ENCODE measurements at places on chromosomes 2 and 18.

- no peak for DNase-seq
Measured at GRCh38 chr2:96154506-96155380, 9.5 kb upstream of the DUSP2 start.

DNA sequence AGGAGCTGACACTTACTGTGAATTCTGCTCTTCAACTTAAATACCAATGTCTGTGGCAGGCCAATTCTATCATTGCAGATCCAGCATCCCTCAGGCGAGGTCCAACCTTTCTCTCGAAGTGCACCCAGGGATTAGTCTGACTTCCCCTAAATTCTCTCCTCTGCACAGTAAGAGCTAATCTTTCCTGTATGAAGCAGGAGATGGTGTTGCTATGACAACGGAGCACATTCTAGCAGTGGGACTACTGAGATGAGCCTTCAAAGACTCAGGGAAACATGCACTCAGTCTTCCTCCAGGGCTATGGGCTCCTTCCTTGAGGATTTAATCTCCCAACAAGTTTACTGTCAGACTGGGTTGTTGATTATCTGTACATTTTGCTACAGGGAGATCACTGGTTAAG lies 176.3 kb downstream of the NOL4 start:
- DNase-seq = no peak

DNA sequence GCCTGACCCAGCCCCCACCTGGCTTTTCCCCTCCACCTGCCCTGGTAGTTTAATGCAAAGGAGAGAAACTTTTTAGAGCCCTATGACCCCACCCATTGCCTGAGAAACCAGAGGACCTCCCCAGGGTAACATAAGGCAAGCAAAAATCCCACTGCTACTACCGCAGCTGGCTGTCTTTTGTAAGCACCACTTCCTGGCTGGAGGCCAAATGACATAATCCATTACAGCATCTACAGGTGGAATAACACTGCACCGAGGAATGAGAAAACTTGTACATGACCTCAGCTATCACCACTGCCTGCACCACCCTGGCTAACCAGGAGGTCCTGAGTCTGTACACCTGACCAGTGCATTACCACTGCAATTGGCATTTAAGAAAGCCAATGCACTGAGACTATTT lies 149.6 kb upstream of the GALNT5 start:
- DNase-seq = no peak

GRCh38 chr2:47091118-47091517 lies 64.0 kb downstream of the STPG4 start:
- DNase-seq = no peak

DNA sequence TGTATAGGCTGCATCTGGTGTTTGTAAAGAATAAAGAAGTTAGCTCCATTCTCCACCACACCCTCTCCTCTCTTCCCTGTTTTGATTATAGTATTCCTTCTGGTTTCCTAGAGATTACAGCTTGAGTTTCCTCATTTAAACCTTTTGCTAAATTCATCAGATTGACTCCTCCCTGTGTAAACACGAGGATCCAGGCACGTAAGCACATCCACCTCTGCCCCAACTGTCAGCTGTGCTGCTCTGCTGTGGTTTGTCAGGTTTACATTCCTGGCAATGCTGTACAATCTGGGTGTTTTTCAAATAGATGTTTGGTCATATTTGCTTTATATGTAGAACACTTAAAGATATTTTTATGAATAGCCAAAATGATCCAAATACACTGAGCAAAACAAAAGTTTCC lies 302.8 kb downstream of the PTGR3 start:
- DNase-seq = no peak

- DNase-seq = no peak
Measured at GRCh38 chr18:79780547-79780946, 17.2 kb upstream of the KCNG2 start.

DNA sequence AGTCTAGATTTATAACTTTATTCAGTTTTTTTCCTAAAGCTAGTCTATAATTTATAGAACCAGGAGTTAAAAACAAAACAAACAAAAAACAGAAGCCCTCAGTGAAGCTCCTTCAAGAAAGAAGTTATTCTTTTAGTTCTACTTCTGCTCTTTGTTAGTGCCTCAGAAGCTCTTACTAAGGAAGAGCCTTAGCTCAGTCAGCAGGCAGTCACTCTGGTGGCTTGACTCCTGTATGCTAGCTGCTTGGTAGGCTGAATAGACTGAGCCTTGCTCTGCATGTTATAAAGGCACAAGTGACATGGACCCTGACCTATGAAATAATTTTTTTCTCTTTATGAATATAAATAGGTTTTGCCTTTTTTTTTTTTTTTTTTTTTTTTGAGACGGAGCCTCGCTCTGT lies 24.8 kb downstream of the NCOA1 start:
- DNase-seq = no peak

DNA sequence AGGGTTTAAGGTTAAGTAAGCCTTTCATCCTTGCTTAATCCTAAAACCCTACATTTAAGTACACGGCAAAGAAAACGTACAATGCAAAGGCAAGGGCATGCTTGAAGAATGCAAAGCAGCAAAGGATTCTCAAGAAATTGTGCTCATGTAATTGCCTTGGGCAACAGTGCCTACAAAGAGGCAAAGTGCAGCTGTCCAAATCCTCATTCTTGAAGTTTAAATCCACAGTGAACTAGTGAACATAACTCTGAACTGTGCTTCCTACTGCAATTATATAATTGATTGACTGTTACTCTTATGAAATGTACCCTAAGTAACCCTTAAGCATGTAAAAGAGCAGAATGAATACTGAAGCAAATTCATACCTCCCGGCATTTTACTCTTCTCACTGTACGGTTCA lies 85.4 kb downstream of the MAP3K20 start:
- no peak for DNase-seq

DNA sequence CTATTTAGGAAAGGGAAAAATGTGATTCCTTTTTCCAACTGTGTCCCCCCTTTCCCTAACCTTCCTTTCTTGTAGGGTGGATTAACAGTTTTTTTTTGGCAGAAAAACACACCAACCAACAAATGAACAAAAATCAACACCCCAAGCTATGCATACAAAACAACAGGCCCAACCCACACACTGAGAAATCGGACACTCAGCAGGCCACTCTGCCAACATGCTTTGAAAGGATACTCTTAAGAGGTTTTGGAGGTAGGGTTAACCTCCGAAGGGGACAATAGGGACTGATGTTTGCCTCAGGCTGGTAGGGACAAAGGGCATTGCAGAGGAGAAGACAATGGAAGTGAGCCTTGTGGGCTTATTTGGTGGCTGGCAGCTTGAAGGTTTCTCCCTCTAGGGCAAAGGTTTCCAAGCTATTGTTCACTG lies 33.1 kb upstream of the POLE4 start:
- no peak for DNase-seq

DNA sequence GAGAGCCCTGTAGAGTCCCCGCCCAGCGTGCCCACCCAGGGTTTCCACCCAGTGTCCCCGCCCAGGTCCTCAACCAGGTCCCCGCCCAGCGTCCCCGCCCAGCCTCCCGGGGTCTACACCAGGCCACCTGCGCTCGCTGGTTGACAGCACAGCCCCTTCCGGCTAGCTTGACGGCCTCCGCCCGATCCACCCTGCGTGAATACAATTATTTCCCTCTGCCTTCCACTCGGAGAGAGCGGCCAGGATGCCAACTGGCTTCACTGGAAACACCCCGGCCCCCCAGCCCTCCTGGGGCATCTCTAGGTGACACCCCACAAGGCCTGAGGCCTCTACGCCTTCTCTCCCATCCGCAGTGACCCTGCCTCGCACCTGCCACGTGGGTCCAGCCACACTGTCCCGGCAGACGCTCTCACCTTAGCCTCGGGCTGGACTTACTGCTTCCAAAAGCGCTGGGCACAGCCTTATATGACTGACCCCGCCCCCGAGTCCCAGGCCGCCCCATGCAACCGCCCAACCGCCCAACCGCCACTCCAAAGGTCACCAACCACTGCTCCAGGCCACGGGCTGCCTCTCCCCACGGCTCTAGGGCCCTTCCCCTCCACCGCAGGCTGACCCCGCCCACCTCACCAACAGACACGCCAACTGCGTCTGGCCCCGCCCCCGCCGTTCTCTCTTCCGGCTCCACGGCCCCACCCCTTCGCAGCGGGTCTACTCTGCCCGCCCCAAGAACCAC lies 188.1 kb downstream of the LAMA1 start:
- no peak for DNase-seq

- no peak for DNase-seq
Measured at GRCh38 chr2:1811258-1811970, 67.1 kb upstream of the PXDN start.

DNA sequence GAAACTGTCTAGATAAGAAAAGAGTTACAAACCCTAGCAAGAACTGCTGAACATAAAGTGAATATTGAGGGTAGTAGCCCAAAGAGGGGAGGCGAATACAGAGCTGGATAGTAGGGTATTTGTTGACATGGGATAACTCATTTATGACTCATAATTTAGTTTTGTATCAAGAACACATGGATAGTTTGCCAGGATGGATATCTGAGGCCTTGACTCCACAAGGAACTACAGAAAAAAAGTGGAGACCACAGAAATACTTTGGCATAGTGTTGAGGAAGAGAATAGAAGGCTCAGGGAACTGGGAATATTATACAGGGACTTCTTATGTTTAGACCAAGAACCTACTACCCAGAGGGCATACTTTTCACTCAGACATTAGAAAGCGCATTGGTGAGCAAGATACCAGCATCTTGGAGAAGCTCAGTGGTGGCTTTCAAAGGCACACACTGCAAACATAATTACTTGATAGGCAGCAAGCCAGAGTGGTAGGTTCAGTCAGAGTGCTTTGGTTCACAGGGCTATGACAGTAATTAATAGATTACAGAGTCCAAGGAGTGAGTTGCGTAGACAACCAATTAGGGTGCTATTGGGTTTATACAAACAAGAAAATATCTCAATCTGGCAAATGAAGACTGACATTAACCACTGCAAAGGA lies 51.9 kb upstream of the ZBTB7C start:
- no peak for DNase-seq

DNA sequence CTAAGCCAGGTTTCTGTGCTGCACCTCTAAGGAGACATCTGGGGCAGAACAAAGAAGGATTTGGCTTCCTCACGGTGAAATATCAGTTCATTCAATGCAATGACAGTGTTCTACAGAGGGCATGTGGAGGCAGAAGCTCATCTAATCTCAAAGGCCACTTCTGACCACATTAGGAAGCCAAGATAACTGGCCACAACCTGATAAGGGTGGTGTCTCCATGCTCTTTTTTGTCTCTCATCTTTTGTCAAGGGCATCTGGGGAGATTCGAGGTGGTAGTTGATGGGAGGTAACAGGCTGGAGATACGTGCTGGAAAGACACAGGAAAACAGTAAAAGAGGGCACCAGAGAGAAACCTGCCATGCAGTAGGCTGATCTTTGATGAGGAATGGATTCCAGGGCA lies 303.9 kb downstream of the LRATD1 start:
- no peak for DNase-seq

DNA sequence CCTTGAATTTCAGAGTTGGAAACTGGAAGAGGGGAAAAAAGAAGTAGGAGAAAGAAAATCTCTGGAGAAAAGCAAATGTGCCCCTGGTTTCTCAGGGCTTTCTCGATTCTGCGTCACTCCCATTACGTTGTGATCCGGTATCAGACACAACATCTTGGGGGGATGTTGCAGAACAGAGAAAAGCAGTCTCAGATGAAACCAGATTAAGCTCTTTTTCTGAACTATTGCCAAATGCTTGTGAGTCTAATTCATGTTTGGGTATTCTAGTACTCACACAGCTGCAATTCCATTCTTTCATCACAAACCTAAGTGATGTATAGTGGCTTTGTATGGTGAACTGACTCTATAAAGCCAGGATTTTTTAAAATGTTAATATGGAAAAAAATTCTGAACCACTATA lies 233.2 kb downstream of the TCF4 start:
- DNase-seq = no peak

DNA sequence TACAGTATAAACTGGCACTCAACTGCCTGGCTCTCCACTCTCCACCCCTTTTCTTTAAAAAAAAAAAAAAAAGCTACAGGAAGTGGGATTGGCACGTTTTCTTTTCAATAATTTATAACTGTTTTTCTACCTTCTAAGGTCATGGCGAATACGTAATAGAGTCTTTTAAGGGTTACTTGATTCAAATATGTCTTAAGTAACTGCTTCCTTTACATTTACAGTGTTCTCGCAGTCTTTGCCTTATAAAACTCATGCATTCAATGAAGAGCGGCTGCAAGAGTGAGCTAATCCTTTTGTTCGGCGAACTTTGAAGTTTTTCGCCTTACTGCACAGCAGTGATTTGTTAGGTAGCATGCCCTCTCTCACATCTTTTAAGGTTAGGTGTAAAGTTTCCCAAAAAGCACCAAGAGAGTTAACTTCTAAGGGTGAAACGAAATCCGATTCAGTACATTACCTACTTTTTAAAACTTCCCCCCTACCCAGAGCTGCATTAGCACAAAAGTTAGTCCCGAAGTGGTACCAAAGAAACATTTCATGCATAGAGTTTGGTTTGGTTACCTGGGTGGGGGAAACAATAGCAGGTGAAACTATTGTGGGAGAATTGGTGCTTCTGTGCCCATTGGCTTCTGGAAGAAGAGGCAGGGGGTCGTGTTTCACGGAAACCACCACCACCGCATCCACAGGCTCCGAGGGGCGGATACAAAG lies 2.0 kb downstream of the KCTD1 start:
- no peak for DNase-seq

DNA sequence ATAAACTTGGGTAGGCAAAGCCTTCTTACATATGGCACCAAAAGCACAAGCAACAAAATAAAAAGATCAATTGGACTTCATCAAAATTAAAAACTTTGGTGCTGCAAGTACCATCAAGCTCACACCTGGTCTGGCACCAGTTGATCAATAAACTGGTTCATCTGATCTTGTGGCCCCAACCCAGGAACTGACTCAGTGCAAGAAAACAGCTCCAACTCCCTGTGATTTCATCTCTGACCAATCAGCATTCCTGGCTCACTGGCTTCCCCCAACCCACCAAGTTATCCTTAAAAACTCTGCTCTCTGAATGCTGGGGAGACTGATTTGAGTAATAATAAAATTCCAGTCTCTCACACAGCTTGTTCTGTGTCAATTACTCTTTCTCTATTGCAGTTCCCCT lies 8.4 kb downstream of the EPG5 start:
- DNase-seq = no peak

- DNase-seq = no peak
Measured at GRCh38 chr2:1002350-1002749, 51.7 kb downstream of the SNTG2 start.

GRCh38 chr2:27086724-27087593 lies at the start of gene KHK:
KHK (plus strand) TSS chr2:27086772; CDS start chr2:27087260, 488 bp downstream.
- no peak for DNase-seq

DNA sequence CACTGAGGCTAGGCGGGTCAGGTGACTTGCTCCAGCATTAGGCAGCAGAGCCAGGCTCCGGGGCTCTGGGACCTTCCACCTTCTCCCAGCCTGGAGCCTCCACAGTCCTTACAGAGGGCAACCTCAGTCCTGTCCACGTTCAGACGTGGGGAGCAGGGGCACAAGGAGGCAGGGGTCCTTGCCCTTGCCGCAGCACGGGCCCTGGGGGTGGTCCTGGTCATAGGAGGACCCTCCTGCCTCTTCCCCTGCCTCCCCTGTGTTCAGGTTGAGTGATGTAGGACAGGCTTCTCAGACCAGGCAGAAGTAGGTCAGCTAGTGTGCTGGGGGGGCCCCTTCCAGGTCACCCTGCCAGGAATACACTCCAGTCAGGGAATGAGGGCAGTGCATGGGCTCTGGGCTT lies 5.4 kb upstream of the ARHGEF4 start:
- no peak for DNase-seq

All from hematopoietic multipotent progenitor cell treated with erythropoietin and hydrocortisone succinate and interleukin-3 and kit ligand, for 15 days (in vitro differentiated cells).